SK-N-SH (cell line): ENCODE measurements at places on chromosomes 2 and 18.
A peak's percentile ranks its signal among the peaks of the same experiment; 100 is the strongest.

- DNase-seq = no peak
These were observed 152.6 kb downstream of the RTN4 start for GRCh38 chr2:54897420-54898310.

DNA sequence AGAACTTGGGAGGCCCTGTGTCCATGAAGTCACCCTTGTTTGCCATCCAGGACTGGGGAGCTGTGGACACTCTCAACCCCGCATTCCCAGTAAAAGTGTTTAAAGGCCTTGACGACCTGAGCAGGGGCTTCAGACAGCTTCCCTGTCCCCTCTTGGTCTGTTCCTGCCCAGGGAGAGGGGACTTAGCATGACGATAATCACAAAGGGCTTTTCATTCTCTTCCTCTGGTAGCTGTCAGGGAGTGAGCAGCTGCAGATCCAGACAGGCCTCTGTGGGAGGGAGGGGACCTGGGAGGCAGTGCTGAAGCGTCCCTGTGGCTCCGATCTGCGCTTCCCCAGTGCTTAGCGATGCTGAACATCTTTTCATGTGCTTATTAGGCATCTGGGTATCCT, 77.8 kb upstream of the HS6ST1 start:
- DNase-seq = peak; percentile 81

GRCh38 chr2:20672201-20672951, 5.4 kb downstream of the GDF7 start:
- no peak for DNase-seq

DNA sequence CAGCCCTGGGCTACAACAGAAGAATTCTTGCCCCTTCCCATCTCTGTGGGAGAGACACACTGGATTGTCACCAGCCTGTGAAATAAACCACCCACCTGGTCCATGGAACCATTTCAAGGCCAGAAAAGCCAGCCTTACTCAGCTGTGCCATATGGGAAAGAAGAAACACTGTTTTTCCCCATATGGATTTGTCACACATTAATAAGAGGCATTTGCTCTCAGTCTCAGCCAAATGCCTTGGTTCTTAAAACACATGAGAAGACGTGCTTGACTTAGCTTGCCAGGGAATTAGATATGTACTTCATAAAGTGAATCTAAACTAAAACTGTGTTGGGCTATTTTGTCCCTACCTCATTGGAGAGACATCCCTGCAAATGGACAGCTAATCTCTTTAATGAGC, 308.6 kb upstream of the TNP1 start:
- DNase-seq = no peak

GRCh38 chr18:75376004-75376403, 51.5 kb downstream of the SMIM21 start:
- DNase-seq = no peak

- no peak for DNase-seq
These were observed 3.0 kb downstream of the GIGYF2 start for GRCh38 chr2:232700154-232700553.

DNA sequence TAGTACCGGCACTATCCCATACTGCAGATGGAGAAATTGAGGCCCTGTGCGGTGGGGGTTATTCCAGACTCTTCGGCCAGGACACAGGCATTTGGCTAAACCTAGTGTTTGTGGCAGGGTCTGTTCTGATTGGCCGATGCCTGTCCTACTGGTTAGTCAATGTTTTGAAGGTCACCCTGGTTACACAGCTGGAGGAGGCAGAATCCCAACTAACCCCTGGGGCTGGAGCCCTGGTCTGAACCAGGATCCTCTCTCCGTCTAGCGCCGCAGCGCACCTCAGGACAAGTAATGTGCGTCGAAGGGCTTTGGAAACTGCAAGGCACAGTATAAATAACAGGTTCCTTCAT, 19.4 kb downstream of the TEX44 start:
- no peak for DNase-seq

- DNase-seq = no peak
These were observed 463 bp upstream of the CABYR start for GRCh38 chr18:24138409-24138788.

DNA sequence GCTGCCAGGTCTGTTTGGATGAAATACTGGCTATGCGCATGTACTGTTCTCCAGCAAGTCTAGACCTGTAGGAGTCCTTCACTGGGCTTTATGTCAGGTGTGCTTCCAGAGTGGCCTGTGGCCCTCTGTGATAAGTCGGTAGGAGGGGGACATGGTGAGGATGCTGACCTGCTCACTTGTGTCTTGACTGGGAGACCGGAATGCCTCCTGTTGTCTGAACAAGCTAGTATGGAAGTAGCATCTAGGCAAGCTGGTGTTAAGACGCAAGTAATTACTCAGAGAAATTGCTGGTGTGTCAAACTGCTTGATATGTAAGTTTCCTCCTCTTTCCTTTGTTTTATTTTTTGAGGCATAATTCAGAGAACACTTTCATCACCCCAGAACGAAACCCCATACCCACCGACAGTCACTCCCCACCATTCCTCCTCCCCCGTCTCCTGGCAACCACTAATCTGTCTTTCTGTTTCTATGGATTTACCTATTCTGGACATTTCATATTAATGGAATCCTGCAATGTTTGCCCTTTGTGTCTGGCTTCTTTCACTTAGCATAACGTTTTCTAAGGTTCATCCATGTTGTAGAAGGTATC, 76.4 kb downstream of the TMEM247 start:
- no peak for DNase-seq

DNA sequence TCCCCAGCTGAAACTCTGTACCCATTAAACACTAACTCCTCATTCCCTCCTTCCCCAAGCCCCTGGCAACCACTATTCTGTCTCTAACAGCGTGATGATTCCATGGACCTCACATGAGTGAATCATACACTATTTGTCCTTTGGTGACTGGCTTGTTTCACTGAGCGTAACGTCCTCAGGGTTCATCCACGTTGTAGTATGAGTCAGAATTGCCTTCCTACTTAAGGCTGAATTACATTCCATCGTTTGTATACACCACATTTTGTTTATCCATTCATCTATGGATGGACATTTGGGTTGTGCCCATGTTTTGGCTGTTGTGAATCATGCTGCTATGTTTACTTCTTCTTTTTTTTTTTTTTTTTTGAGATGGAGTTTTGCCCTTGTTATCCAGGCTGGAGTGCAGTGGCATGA, 19.6 kb upstream of the CABLES1 start:
- DNase-seq = no peak

DNA sequence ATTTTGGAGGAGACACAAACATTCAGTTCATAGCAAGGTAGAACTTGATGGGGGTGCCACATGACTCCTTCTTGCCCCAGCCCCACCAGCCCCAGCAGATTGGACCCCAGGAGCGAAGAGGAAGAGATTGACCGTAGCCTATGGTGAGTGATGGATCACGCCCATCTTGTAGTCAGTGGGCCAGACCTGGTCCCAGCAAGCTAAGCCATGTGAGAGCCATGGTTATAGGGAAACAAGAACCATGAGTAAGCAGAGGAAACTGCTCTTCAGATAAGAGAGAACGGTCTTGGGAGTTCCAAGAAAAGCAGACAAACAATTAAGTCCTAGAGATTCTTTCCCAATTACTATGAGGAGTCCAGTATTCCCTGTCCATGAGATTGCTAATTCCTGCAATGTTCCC, 4.6 kb upstream of the TCF4 start:
- no peak for DNase-seq

GRCh38 chr18:59835605-59836379, 64.0 kb upstream of the PMAIP1 start:
- DNase-seq = no peak

- DNase-seq = no peak
These were observed 81.2 kb upstream of the TXNDC2 start for GRCh38 chr18:9804517-9805104.

DNA sequence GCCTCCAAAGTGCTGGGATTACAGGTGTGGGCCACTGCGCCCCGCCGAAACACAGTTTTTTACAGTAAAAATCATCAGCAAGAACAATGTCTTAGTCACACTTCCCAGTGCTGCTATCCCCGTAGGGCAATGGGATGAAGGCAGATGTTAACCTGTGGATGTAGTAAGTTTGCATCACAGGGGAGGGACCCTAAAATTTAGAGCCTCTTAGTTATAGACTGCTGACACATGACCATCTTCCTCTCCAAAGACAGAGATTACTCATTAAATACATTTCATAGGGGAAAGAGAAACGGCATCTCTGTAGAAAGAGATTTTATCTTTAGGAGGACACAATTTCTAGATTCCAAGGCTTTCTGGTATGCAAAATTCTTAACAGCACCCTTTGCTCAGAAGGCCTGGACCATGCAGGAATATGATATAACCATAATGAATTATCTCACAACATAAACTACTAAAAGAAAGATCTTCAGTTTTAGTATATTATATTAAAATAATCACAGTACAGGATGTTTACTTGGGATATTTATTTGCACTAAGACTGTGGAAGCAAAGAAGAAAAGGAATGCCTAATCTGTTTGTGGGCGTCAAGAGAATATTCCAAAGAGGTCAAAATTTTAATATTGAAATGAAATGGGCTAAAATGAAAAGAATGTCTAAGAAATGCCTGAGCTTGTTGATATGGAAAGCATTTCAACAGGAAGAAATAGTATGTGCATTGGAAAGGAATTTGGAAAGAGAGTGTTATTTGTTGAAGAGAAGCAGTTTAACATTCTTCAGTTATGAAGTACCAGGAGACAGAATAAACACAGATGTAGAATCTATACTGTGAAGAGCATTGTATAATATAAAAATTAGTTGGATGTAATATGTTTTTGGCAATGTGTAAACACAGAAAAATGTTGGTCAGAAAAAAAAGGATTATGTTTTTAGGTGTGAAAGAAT, 1228.3 kb upstream of the CHAC2 start:
- no peak for DNase-seq

DNA sequence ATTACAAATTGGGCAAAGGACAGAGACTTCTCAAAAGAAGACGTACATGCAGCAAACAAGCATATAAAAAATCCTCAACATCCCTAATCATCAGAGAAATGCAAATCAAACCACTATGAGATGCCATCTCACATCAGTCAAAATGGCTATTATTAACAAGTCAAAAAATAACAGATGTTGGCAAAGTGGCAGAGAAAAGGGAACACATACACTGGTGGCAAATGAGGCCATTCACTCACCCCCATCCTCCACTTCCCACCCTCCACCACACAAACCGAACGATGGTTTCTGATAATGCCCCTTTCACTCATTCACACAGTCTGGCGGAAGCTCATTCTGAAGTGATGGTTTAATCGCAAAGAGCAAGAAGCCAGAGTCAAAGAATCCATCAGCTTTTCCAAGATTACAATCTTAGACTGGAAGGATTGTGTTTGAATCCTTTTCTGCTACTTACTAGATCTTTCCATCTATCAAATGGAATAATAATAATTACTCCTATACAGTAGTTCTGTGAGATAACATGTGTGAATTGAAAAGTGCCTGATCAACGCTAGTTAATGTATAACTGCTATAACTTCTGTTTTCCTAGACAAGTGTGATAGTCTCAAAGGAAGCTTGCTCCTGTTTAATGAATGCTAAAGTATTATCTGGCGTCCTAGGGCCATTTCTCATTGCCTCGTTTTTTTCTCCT, 16.9 kb upstream of the CD28 start:
- DNase-seq = no peak
